Omental fat pad (tissue), 4 donors: ENCODE measurements at places on chromosomes 13 and 19.
A peak's percentile ranks its signal among the peaks of the same experiment; 100 is the strongest.

GRCh38 chr13:25874907-25875306 is 176.9 kb downstream of the SHISA2 start:
- no peak for DNase-seq

DNA sequence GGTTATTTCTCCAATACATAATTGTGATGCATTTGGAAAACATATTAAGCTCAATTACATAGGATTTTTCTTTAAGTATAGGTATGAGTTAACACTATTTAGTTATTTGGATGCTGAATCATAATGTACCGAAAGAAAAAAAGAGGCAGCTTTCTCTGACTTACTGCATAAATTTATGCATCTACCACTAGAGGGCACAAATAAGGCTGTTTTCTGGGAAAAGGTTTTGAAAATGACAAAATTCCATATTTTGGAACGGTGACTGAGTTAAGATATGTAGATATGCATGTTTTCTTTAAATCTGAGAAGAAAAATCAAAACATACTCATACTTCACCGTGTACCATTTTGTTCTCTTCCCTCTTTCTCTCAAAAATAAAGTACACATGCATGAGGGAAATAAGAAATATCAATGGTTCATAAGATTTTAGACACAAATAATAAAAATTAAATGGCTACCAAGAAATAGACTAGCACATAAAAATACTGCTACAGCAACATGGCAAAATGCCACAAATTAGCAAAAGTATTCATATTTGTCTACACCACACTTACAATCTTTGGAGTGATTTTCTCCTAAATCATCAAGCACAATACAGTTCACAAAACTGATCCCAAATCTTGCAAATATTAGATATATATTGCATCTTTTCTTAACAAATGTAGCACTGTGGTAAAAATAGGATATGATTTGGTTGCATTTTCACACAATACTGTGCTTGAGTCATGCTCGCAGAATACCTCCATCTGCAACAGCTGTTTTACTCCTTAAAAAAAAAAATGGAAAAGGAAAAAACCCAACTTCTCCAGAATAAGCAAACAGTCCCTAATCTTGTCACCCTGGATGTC is 260.0 kb downstream of the FGF14 start:
- DNase-seq = no peak

- no peak for DNase-seq
Measured at GRCh38 chr13:74070065-74070464, 64.1 kb downstream of the KLF12 start.

DNA sequence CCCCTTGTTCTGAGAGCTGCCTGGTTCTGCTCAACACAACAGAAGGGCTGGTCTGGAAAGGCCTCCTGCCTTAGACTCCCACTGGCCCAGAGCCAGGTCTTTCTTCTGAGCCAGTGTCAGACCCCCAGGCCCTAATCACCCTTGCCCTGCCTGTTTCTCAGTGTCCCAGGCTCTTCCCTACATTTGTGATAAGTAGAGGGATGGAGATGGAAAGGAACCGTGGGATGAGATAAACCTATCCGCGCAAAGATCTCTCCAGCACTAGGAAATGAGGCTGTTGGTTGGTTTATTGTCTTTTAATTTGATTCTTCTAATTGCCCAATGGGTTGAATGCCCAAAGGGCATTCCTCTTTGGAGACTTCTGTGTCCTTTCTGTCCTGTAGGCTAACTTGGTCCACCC is 470.0 kb downstream of the TSHZ3 start:
- no peak for DNase-seq

DNA sequence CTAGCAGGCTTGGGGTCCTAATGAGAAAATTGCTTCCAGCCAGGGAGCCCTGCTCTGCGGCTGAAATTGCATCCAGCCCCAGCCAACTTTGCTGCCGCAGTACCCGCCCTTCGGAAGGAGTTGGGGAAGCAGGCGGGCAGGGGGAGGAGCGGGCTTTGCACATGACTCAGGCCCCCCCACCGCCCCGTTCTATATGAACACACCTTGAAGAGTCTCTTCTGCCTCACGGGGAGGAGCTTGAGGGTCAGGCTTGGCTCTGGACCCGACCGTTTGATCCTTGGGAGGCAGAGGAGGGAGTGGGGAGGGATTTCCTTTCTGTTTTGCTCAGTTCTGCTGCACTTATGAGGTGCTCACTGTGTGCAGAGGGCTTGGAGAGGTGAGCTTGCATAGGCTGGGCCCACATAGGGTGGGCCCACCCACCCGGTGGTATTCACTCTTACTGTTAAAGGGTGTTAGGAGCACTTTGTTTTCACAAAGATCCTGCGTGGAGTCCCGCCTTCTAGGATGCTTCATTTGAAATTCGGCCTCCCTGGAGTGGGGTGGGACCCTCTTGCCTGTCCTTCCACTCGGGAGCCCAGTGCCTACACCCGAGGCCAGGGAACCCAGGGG is 46.5 kb downstream of the LYL1 start:
- DNase-seq = peak; percentile 62

GRCh38 chr13:108345016-108345415 is 75.5 kb downstream of the TNFSF13B start:
- DNase-seq = no peak

GRCh38 chr13:111958612-111959395 is 108.1 kb upstream of the SOX1 start:
- no peak for DNase-seq

DNA sequence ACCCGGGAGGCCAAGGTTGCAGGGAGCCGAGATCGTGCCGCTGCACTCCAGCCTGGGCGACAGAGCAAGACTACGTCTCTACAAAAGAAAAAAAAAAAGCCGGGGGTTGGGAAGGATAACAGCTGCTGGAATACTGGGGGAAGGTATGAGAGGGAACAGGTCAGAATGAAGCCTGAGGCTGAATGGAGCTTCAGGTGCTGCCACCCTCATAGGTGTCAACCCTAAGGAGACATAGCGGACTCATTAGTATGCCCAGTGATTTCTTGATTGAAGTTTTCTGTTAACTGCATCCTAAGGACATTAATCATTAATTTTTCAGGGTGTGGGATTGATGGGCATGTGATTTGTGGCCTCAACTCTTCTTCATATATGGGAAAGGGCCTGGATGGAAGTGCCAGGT is 6.0 kb downstream of the SMARCA4 start:
- DNase-seq = no peak

DNA sequence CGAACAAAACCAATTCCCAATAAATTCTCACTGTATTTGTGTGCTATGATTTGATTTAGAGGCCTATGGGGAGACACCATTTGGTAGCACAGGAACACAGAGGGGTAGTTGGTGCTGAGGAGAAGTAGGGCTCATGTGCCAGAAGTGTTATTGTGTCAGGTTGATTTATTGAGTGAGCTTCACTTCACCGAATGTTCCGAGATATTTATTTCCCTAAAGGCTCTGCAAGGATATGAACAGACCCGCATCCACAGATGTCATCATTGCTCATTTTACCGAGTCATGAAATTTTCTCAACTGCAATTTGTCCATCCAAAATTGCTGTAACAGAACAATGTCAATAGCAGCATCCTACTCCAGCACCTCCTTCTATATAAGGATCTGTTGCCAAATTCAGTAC is 69.5 kb downstream of the DACH1 start:
- no peak for DNase-seq

GRCh38 chr13:19958155-19959111 is at the start of gene ZMYM2:
Gene ZMYM2, plus strand, starts transcription at chr13:19958727. Its CDS starts 34,346 bp downstream, at chr13:19993073.
- DNase-seq = peak; percentile 97

- DNase-seq = no peak
Measured at GRCh38 chr13:93305886-93306285, 79.3 kb downstream of the GPC6 start.

- DNase-seq = no peak
Measured at GRCh38 chr19:57441979-57442752, 7.0 kb downstream of the ZNF749 start.

- DNase-seq = no peak
Measured at GRCh38 chr13:99969919-99970650, 1.5 kb downstream of the ZIC5 start.

GRCh38 chr13:50712881-50713280 is 130.6 kb downstream of the DLEU7 start:
- DNase-seq = no peak

DNA sequence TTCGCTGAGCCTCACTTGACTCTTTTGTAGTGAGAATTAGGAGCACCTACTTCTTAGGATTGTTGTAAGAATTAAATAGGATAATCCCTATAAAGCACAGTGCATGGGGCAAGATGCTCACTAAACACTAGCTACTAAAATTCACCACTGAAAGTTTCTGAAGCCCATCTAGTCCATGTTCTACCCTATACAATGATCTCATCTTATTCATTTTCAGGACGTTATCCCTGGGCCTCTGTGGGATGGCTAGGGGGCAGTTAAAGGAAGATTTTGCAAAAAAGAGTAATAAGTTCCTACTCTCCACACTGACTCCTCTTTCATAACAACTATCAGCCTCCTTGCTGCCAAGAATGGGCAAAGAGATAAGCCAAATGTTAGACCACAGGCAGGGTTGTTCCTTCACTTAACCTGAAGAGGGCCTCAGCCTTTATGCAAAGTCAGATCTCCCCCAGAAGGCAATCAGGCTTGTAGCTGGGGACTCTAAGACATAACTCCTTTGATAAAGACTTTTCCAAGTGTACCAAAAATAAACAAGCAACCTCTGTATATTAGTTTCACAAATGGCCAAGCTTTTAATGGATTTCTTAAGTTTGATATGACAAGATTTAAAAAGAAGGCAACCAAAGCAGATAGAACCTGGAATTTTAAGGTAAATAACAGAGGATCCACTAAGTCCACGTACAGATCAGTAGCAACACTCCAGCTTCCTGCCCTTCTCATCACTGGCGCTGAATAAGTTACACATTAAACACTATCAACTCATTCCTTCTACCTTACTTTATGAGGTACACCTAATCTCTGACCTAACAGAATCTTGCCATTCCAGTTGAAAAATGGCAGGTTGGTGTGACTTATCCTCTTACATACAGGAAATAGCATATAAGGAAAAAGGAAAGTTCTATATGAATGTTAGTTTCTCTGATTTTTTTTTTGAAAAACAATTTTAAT is 44.4 kb downstream of the ELF1 start:
- no peak for DNase-seq

- no peak for DNase-seq
Measured at GRCh38 chr13:36685927-36686326, 12.1 kb downstream of the SERTM1 start.

- DNase-seq = no peak
Measured at GRCh38 chr19:45766869-45767346, 2.1 kb downstream of the SIX5 start.

DNA sequence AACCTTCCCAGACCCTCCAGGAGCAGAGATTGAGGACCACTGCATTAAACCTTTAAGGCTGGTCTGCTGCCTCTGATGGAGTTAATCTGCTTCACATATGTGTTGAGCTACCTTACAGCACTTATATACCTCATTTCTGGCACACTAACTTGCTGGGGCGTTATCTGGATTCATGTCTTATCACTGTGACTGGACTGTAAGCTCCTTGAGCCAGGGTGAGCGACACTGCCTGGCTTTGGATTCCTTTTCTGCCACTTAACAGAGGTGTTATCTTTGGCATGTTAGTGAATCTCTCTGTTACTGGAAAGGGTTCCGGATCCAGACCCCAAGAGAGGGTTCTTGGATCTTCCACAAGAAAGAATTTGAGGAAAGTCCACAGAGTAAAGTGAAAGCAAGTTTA is 69.8 kb upstream of the RGCC start:
- no peak for DNase-seq

DNA sequence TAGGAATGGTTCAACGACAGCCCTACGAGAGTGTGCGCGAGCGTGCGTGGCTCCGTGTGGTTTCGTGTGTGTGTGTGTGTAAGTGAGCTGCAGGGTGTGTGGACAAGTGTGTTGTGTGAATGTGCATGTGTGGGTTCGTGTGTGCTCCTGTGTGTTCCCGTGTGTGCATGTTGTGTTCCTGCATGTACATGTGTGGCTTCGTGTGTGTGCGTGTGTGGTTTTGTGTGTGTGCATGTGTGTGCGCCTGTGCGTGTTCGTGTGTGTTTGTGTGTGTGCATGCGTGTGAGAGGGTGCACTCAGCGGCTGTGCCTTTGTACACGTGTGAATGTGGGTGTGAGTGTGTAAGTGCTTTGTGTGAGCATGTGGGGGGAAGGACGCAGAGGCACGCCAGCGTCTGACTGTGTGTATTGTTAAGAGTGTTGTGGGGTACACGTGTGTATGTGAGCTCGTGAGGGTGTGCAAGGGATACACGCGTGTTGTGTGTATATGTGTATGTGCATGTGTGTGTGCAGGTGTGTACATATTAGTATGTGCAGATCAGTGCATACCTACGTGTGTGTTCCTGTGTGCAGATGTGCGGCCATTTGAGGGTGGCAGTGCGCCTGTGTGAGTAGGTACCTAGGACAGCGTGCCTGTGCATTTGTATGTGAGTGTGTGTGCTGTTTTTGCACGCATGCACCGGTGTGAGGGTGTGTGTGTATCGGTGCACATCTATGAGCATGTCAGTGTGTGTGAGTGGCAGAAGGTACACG is 24.3 kb upstream of the ONECUT3 start:
- DNase-seq = no peak

DNA sequence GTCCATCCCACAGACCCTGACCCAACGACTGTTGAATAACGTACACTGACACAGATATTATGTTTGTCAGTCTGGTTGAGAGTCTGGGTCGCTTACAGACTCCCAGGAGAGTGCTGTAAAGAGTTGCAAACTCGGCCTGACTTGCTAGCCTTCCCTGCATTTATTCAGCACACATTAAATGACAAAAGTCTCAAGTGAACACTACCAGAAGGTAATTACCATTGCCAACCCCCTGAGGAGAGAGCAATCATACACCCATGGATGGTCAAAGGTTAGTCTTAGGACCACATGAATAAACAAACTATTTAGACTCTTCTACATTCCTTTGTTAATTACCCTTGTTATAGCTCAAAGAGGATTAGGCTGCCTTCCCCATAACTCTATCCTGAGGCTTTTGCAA is 1048.6 kb downstream of the PCDH17 start:
- DNase-seq = no peak

GRCh38 chr13:108495646-108496361 is 133.6 kb upstream of the MYO16 start:
- no peak for DNase-seq
